Stimulated activated CD4-positive, alpha-beta T cell treated with anti-CD3 and anti-CD28 coated beads, TNF-alpha, amount 100 ng/mL, for 24 hours (primary cell): ENCODE measurements at places on chromosomes 12 and 14.

DNA sequence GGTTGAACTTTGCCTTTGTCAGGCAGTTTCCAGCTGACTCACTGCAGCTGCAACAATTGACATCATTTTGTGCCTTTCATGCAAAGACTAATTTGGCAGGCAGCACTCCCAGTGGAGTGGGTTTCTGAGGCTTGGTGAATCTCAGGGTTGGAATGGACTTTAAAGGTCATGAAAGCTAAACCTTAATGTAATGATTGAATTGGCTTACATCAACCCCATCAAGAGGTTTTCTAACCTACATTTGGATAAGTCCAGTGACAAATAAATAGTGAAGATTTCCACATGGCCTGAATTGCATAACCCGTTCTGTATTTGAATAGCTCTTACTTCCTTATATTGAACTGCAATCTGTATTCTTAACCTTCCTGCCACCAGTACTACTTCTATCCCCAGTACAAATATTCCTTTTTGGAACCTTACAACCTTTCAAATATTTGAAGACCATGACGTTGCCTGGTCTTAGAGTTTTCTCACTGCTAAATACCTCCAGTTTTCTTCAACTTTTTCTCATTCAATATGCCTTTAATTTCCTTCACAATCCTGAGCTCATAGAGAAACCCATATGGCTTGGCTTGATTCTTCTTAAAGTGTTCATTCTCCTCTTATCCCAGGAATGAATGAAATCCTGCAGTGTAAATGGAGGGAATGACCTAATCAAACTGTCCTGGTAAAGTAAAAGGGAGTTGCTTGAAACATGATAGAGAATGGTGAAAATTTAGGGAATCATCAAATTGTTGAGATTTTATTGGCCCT, 168.1 kb upstream of the NOVA1 start:
- DNase-seq: no peak

DNA sequence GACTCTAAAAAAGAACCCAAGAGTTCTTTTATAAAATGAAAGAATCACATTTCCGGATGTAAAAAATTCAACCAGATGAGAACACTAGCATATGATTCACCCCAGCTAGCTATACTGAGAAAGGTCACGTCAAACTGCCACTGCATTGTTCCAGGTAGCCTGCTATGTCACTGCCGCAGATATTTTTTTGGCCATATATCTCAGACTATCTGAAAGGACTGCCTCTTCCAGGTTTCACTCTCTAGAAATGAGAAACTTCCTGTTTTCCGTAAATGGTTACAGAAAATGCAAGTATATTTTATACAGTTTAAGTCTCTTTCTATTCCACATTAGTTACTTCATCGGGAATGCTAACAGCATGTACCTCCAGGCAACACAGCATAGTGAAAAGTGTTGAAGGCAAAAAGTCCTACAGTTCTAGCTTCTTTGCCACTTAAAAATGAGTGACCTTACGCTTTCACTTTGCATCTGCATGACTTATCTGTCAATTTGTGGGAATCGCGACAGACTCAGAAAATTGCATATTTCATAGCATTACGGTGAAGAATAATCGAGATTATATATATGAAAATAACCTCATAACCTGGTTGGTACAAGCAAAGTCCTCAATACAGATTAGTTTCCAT, 105.2 kb downstream of the MED13L start:
- DNase-seq: peak; percentile 11

DNA sequence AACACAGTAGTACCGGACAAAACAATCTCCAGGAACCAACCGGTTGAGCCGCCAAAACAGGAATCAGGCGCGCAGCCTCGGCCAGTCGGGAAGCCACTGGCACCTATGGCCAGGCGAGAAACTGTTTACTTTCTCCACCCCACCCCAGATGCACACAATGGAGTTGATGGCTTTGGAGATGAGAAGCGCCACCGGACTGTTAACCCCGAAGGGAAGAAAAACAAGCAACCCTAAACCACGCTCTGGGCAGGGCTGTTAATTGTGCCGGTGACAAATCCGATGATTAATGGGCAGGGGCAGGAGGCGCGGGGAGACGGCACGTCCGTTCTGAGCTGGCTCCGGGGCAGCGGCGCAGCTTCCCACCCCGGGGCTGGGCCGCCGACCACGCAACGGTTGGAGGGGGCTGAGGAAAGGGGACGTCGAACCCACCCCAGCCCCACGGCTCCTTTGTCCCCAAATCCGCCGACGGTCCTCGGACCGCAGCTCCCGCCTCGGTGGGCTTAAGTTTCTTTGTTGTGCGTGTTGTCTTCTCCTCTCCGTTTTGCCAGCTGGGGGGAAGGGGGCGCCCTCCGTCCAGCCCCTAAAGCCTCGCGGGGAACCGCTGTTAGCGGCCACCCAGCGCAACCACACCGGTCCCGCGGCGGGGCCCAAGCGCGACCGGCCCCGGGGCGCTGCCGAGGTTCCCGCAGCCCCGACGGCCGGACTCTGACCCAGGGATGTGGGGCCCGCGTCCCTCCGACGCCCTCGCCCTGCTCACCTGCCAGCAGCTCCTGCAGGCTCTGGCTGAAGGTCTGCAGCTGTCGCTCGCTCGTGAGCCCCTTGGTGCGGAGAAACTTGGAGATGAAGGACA, 790 bp downstream of the BTG1 start:
- DNase-seq: peak; percentile 53

GRCh38 chr12:101925361-101925760, 48.0 kb downstream of the DRAM1 start:
- DNase-seq: no peak

- no peak for DNase-seq
Observed at GRCh38 chr12:112023759-112024396, 10.7 kb downstream of the ERP29 start.

DNA sequence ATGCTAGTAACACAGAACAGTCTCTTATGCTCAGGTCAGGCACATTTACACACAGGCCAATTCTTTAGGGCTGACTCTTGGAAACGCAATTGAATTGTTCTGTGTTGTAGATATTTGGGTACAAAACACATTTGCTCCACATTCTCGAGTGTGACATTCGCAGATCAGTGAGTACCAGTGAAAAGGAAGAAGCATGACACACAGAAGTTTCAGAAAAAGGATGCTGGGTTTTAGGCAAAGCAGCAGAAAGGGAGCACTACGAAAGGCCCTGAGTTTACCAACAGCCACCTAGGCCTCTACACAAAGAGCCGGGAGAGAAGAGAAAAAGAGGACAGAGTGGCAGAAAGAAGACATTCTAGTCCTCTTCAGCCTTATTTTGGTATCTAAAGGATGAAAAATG, 254.4 kb upstream of the BTG1 start:
- DNase-seq: no peak

DNA sequence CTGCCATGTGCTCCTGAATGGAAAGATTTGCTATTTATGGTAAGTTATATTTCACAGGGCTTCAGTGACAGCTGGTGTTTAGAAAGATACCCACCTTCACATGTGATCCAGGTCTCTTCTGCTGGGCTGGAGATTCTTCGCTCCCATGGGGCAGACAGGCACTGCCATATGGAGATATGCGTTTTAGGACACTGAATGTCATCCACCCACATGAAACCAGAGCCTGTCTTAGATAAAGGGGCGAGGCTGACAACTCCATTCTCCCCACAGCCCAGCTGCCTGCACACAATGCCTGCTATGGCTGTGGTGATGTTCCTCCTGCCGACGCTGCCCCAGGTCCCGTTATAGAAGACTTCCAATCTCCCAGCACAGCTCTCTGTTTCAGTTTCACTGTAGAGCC, 69.4 kb downstream of the ACSM4 start:
- DNase-seq: no peak

DNA sequence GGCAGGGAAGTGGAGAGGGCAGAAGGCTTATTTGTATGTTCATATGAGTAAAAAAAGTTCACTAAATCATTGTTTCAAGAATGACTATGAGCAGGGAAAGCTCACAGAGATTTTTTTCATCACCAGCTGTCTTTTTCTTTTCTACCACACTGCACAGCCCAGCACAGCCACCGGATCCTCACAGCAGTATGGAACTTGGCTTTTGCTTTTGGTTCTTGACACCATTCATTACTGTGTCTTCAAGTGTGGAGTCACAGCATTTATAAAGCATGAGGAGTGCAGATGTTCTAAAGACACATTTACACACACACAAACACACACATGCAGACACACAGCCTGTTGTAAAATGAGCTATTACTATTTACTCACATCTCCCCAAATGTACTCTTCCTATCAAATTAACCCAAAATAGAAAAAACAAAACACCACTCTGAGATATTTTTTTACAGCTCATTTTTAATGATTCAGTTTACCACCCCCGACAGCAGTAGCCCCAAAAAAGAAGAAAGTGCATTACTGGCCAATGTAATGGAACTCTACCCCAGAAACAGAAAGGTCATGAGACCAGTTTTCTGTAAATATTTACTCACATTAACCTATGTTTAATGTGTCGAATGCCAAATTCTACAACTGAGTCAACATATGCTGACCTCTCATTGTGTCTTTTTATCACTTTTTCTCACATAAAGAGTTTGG, 60.5 kb downstream of the BTG1 start:
- DNase-seq: no peak

DNA sequence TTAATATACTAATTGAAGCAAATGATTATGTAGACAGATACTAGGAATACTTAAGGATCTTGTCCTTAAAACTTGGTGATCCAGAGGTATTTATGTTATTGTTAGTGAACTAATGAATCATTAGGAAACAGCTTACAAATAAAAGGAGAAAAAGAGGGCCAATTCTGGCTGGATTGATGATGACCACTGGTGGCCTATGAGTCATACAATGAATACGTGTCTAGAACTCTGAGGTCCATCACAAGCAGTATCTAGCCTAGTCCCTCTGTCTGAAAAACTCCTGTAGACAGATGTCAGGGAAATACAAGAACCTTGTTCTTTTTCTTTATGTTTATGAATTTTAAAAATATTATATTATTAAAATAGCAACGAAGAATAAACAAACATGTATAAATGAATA, 51.7 kb upstream of the RTL1 start:
- no peak for DNase-seq

DNA sequence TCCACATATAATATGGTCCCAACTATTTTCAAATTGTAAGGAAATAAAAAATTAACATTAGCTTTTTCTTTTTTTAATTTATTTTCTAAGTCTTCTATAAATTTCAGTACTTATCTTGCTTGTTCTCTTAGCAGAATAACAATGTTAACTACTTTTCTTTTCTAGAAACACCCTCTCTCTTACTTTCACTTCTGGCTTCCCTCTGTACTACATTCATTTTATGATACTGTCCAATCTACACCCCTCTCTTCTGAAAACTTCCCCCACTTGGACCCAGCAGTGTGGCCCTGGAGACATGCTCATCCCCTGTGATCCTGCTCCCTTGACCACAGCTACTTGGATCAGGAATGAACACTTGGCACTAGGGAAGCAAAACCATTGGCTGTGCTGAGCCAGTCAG, 15.7 kb downstream of the SGPP1 start:
- DNase-seq: no peak

GRCh38 chr12:52210925-52211650, 19.3 kb upstream of the KRT80 start:
- DNase-seq: no peak

DNA sequence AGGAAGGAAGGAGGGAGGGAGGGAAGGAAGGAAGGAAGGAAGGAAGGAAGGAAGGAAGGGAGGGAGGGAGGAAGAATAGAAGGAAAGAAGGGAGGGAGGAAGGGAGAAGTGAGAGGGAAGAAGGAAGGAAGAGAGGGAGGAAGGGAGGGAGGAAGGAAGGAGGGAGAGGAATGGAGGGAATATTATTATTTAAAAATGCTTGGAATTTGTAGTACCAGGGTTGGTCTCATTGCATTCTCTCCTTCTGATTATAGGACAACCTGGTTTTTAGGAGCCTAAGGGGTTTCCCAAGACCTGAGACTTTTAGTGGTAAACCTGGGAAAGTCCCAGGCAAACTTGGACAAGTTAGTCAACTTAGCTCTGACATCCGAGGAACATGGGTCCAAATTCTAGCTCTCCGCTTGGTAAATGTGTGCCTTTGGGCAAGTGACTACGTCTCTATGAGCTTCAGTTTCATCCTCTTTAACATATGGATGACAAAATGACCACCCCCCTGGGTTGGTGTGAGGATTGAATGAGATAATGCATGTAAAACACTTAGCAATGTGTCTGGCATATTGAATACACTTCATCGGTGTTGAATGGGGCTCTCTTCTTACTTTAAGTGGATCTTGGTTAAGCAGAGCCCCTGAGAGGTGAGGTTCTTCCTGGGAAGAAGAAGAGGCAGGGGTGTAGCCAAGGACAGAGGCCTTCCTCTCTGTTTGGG, 690.7 kb upstream of the TBX3 start:
- no peak for DNase-seq

DNA sequence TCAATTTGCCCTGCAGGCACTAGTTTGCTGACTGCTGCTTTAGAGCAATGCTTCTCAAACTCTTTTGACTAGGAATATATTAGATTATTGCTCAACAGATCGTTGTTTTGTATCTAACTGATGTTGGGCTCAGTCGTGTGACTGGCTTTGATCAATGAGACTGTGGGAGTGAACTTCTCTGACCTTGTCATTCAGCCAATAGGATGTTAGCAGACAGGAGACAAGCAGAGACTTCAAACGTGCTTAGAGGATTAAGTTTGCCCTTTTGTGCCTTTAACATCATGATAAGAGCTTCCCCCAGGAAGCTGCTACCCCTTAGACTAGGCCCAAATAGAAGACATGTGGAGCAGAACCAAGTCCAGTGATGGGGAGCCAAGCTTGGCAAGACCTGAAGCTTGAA, 76.7 kb upstream of the ELK3 start:
- DNase-seq: no peak

DNA sequence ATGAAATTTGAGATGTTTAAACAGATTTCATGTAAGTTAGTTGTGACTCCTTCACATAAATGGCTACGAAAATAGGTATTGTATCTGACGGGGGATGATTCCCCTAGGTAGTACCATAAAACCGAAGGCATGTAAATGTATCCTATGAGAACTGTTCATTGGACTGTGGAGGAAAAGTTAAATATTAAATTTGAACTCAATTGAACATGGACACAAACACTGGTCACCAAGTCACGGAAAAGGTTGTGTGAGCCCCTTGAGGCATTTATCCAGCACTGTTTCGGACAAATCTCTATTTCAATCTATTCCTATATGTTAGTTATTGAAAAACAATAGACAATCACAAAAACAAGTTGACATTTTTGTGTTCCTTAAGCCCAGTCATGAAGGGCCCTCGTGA, 1014.3 kb upstream of the NOVA1 start:
- no peak for DNase-seq

DNA sequence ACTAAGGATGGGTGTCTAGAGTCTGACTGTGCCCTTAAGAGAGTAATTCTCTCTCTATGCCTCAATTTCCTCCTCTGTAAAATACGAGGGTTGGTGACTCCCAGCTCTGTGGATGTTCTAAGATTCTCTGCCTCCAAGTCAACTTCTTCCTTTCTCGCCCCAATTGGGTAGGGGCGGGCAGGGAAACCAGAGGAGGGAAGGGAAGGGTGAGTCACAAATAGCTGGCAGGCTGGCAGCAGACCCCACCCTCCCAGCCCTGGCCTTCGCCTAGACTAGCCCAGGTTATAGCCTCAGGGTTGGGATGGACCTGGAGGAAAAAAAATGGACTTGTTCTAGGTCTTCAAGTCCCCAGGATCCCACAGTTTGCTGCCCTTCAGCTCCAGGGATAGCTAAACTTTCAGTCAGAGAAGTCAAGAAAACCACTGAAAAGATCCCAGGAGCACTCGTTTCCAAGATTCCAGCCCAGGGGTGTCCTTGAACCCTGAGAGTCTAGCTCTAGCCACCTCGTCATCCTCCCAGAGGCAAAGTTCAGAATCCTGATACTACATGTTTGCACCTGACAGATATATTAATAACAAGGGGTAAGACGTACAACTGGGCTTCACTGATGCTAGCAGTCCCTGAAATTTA, 2.3 kb downstream of the DGKA start:
- no peak for DNase-seq

- DNase-seq: no peak
Observed at GRCh38 chr14:75525969-75526368, 3.7 kb downstream of the BATF start.

GRCh38 chr14:105491366-105491973, 424 bp downstream of the TEDC1 start:
- peak; percentile 81 for DNase-seq
